Activated CD8-positive, alpha-beta memory T cell treated with anti-CD3 and anti-CD28 coated beads for 1 hour (primary cell): ENCODE measurements at places on chromosomes 6 and 20.

- DNase-seq = no peak
Measured at GRCh38 chr6:158552796-158553138, 7.1 kb upstream of the TMEM181 start.

DNA sequence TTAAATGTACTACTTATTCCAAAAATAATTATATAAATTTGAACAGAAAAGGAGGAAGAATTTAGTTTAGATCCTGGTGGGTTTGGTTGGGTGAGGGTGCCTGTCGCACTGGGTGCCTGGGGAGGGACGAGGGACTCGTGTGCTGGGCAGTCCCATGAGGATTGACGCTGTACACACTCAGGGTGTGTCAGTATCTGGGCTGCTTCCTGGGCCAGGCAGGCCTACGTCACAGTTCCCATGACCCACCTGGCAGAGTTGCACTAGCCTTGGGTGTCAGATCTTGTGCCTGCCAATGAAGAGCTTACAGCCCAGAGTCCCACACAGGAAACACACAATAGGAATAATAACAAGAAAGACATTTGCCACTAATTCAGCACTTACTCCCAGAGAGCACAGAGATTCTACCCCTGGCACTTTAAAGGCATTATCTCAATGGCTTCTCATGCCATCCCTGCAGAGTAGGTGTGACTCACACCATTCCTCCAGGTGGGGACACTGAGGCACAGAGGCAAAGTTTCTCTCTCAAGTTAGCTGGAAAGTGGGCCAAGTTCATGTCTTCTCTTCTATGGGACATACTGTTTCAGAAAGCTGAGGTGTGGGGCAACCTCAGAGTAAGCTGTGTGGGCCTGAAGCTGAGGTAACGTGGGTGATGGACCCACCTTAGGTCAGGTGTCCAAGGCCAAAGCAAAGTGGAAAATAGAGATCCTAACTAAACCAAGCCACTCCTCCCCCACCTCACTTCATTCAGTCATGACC, 1.3 kb upstream of the SDCBP2 start:
- no peak for DNase-seq

GRCh38 chr6:140440223-140440835, 1065.9 kb upstream of the CITED2 start:
- DNase-seq = no peak

GRCh38 chr6:44006872-44007303, 120.4 kb downstream of the MRPL14 start:
- DNase-seq = no peak

GRCh38 chr6:43887340-43887858, 117.4 kb downstream of the VEGFA start:
- no peak for DNase-seq

DNA sequence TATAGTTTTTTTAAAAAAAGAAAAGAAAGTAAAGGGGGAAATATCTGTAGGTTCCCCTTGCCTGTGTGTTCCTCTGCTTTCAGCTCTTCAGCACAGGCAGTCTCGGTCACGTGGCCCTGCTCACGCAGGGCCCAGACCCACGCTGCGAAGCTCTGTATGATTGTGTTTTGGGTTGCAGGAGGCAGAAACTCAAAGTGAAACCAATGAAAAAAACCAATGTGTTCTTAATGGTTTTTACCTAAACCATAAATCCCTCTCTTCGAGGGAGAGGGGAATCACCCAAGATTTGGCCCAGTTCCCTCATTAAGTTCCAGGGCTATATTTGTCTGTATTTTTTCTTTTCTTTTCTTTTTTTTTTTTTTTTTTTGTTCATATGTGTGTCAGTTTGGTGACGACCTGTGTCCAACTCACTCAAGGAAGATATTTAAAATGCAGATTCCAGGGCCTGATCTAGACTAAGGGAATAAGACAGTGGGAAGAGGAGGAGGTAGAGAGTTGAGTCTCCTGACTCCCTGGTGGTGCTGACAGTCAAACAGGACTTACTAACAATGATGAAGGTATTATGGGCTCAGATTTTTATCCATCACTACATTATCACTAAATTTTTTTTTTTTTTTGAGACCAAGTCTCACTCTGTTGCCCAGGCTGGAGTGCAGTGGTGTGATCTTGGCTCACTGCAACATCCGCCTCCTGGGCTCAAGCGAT, 33.8 kb upstream of the RREB1 start:
- no peak for DNase-seq

- no peak for DNase-seq
Measured at GRCh38 chr6:16822529-16822928, 61.3 kb upstream of the ATXN1 start.

- no peak for DNase-seq
Measured at GRCh38 chr6:32947552-32948465, 5.1 kb downstream of the HLA-DMA start.

GRCh38 chr6:149246691-149247384, 70.7 kb upstream of the TAB2 start:
- no peak for DNase-seq

- DNase-seq = no peak
Measured at GRCh38 chr6:28724395-28724794, 198.7 kb downstream of the GPX5 start.

DNA sequence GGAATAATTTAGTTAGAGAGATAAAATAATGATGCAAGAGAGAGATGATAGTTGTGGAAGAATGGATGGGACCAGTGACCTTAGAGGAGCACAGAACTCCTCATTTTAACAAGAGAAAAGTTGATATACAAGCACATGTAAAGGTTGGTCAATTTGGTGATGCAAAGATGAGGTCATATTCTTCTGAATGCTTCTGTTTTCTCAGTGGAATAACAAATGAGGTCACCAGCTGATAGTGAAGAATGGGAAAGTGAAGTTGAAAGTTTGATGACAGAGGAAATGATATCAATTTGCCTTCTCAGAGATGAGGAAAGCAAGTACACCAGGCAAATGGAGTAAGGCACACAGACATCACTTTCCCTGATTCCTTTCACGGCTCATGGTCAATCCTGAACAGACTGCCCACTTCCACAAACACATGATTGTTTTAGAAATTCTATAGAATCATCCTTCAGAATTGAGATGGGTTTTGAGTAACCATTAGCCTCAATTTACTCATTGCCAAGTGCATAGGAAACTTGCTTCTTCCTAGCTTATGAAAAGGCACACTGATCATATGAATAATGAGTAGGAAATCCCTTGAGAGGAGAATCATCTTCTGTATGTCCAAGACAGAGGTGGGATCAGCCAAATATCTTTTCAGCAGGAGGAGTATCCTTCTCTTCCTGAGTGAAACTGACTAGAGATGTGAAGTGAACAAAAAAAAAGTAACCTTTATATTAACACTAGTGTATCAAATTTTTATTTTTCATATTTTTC, 82.4 kb upstream of the TCF21 start:
- DNase-seq = no peak

GRCh38 chr6:44824567-44824966, 437.1 kb downstream of the CDC5L start:
- no peak for DNase-seq

DNA sequence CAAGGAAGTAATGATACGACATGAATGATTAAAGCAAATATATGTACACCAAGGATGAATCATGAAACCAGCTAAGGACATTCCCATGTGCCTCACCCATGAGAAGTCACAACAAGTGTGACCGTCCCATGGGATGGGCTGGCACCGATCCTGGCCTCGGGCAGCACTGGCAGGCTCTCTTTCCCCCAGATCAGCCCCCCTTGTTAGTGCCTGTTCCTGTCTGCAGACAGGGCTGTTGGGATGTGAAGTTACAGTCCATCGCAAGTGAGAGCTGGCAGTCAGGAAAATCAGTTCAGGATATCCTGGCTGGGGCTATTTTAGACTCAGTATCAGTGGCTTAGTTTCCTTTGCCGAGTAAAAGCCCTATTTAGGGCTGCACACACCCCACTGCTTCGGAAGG, 129.2 kb upstream of the SNX9 start:
- no peak for DNase-seq
